ENCODE measurements at places on chromosomes 7 and 10.

DNA sequence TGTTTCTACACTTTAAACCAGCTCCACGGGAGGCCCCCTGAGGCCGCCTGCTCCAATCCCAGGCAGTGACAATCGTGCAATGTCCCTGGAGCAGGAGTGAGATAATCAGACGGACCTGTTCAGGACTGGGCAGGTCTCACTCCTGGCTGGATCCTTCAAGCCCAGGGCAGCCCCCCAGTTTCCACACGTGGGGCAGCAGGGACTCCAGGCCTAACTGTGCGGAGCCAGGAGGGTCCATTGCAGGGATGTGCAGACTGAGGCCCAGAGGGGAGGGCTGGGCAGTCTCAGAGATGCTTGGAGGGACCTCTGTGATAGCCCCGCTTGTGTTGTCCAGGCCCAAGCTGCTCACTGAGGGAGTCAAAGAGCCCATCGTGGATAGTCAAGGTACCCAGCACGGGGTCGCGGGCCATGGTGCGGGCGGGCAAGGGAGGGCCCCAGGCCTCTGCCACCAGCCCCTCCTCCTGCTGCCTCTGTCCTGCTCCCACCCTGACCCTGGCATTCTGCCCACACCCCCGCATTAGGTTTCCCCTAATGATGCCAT lies 110.5 kb upstream of the KCTD7 start:
- DNase-seq, result no peak

DNA sequence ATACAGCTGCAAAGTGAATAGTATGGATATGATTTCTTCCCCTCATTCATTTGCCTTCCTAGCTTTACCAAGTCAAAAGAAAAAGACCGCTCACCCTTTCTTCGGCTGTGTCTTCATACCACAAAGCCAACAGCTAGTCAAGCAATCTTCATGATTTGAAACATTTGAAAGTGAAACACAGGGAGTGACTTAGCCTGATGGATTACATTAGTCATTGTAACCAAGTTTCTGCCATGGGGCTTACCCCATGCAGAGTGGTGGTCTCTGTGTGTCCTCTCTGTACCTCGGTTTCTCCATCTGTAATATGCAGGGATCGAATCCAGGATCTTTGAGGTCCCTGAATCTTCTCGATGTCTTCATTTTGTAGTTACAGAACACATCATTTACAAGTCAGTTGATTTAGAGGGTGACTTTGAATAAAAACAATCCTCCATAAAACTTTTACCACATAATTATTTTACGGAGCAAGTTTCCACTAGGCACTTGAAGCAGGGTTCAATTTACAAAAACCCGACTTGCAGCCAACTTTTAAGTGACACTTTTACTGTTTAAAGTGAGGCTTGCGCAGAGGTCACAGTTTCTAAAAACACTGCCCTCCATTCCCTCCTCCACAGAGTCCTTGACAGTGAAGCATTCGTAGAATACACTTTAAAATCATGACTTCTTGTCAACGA lies 2.2 kb upstream of the LGI1 start:
- no peak for DNase-seq

GRCh38 chr7:111210996-111211395 lies 120.1 kb downstream of the LRRN3 start:
- no peak for DNase-seq

GRCh38 chr7:152723364-152723763 lies 36.2 kb upstream of the ACTR3B start:
- no peak for DNase-seq

GRCh38 chr10:120511165-120511564 lies 54.1 kb downstream of the PLPP4 start:
- no peak for DNase-seq

DNA sequence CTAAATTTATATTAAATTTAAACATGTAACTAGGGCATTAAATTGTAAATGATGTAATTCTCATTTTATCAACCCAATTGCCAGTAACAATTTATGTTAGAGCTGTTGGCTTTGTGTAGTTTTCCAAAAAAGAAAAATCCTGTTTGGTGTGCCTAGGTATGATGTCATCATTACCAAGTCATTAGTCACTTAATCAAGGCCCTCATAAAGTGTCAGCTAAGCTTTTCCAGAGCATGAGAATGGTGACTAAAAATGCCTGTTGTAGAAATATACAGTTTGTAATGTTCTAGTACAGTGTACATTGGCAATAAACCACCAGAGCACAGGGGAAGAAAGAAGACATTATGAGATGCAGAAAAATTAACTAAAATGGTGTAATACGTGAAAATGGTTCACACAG lies 593.8 kb upstream of the ANKRD30A start:
- no peak for DNase-seq

DNA sequence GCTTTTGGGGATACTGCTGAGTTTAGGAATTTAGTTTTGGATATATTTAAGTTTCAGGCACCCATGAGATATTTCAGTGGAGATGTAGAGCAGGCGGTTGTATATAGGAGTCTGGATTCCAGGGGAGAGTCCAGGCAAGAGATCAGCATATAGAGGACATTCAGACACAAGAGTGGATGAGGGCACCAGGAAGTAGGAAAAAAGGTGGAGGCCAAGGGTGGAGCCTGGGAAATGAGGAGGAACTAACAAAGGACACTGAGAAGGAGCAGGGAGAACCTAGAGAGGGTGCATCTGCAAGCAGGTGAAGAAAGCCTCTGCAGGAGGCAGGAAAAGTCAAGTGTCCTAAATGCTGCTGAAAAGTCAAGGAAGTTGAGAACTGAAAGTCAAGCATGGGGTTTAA lies 13.1 kb upstream of the PDLIM1 start:
- DNase-seq, result no peak
